ENCODE measurements at places on chromosomes 13 and 19.

GRCh38 chr13:42327725-42328124 is 55.8 kb downstream of the AKAP11 start:
- DNase-seq = no peak

DNA sequence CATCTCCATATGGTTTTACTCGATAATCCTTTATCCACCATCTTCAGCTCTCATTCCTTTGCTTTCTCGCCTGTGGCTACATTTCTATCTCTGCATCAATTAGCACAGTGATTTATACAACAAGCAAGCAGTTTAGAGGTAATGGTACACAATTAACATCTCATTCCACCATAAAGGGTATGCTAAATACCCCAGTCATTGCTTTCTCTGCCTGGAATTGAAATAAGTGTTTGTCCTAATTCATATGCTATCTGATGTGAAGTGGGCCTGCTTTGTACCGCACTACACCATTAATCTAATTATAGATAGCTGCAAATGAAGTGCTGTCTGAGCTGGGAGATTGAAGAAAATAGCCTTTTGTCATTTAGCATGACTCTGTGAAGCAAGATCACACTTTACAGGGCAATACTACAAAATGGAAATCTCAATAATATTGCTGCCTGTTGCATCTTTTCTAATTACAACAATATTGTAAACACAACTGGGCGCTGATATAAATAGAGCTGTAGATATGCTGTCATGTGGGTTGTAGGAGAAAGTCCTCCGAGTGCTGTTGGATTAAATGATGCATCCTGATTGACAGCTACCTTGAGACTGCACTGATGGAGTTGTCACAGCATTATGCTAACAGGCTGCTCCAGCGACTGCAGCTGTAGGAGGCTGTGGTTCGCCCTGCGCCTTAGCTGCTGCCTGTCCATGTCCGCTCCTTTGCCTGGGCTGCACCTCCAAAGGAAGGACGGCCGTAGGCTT is 78.2 kb downstream of the GGACT start:
- no peak for DNase-seq

DNA sequence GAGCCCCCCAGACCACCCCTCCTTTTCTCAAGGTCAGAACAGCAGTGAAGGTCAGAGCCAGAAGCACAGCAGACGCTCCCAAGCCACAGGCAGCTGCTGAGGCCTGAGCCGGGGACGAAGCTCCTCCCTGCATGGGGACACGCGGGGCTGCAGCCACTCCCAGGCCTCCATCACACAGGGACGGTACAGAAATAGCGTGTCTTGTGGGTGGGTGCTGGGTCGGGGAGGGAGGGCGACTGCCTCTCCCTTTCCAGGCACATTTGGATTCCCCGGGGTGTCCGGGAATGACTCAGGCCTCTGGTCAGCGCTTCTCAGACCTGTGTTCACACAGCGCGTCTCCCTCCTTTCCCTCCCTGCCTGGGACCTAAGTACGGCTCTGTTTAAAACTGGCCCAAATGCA is 33.2 kb downstream of the RASA3 start:
- peak; percentile 86 for DNase-seq

DNA sequence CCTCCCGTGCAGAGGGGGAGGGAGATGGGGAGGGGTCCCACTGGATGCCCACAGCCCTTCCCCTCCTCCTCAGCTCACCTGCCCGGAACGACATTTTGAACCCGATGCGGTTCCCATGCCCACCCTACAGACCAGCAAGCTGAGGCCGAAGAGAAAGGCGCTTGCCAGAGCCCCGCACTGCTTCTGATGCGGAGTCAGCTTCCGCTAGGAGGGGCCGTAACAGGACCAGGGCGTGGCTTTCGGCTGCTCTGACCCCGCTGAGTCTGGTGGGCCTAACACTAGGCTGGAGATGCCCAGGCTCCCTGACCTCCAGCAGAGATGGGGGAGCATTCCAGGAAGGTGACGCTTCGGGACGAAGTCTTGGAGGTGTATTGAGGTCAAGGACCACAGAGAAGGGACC is 6.7 kb downstream of the ONECUT3 start:
- no peak for DNase-seq

GRCh38 chr13:31199849-31200636 is at the start of gene B3GLCT:
Gene B3GLCT, plus strand, starts transcription at chr13:31199975. Its CDS starts 110 bp downstream, at chr13:31200085.
- DNase-seq = peak; percentile 87

DNA sequence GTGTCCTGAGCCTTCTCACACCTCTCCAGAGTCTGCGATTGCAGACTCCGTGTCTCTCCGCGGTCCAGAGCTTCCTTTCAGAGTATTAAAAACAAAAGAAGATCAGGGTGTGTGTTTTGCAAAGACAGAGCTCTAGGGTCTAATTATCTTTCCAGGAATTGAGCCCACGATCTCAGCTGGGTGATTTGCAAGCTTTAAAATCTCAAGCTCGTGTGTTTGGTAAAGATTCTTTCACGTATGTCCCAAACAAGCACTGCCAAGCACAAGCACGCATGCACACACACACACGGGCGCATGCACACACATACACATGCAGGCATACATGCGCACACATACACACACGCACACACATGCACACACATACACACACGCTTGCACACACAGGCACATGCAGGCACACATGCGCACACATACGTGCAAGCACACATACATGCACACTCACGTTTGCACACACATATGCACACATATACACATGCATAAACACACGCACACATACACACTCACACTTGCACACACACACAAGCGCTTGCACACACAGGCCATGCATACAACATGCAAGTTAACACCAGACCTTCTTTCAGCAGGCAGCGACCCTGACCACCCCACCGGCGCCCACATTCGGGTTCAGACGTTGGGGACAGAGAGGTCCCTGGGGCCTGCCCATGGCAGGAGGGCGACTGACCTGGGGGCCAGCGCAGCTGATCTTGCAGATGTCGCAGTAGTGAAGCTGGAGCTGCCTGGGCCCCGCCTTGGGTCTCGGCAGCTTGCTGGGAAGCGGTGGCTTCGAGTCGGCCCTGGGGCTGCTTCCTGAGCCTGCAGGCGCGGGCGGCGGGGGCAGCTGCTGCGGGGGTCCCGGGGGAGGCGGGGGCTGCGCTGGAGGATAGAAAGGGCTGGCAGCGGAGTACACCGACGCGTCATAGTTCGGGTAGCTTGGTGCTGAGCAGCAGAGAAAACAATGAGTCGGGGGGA is 37.9 kb downstream of the ZFR2 start:
- no peak for DNase-seq

GRCh38 chr13:79593641-79594275 is 112.8 kb downstream of the NDFIP2 start:
- no peak for DNase-seq

- DNase-seq = no peak
These were observed 6.4 kb upstream of the TBXA2R start for GRCh38 chr19:3612901-3613741.

GRCh38 chr13:84659359-84659661 is 777.0 kb upstream of the SLITRK1 start:
- no peak for DNase-seq

- no peak for DNase-seq
These were observed 65.7 kb downstream of the ZNF536 start for GRCh38 chr19:30437869-30438268.

DNA sequence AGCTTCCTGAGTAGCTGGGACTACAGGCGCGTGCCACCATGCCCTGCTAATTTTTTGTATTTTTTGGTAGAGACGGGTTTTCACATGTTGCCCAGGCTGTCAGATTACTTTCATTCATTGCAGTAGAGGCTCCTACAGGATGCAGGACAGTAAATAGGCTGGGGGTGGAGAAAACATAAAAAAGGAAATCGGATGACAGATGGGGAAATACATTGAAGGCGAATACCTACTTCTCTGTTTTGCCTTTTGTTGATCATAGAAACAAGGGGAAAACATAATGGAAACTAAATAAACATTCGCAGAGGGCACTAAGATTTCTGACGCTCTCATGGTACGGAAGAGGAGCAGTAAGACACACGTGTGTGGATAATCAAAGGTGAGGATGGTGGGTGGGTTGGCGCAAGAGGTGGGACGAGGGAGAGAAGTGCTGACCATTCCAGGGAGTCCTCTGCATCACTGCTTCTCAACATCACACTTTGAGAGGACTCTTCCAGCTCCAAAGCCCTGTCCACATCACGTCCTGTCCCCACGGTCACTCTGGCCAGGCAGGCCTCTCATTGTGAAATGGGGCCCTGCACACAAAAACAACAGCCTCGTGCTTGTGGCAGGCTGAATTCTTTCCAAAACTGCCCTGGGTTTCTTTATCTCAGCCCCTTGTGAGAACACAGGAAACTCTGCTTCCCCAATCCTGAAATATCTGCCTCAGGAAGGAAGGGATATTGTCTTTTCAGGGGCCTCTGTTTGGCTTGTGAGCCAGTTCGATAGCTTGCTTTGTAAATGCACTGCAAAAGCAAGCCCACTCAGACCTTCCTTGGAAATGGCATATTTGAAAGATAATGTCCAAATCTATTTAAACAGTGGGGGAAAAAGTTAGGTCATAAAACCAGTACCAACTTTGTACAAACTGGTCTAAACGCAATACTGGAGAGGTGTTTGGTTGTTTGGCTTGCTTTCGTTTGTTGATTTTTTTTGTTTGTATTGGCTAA is 188.5 kb downstream of the FOXO1 start:
- peak; percentile 34 for DNase-seq

DNA sequence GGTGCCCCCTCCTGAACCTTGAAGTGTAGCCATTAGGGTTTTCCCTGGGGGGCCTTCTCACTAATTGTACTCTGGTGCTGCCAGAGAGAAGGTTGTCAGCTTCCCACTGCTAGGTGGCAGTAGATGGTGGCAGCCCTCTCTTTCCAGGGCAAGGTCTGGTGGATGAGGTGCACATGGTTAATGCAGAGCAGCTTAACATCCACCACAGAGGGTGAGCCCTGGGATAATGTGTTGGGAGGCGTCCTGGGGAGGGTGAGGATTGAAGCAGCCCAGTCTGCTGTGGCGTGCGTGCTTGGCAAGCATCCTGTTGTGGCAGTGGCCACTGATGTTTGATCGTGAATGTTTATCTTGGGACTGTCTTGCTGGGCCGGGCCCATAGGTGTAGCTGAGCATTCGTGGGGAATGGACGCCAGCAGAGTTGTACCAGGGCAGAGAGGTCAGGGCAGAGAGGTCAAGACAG is 5.8 kb downstream of the EGLN2 start:
- DNase-seq = no peak

DNA sequence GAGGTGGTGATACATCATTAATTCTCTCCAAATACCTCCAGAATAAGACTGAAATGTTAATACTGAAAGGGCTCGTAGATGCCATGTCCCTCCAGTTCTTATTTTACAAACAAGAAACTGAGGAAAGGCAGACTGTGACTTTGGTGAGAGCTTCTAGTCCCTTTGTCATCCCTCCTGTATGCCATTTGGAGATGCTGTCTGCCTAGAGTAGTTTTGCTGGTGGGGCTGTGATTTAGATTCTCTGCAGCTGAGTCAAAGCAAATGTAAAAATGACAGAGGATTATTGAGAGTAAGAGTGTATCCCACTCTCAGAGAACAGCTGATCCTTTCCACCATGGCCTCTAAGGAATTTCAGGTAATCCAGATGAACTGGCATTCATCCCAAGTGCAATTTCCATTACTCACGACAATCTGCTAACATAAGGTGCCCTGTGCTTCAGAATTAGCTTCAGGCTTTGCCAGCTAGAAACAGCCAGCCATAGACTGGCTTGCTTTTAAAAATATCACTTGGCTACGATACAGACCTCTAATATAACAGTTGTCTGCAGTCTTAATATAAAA is 16.8 kb downstream of the PABPC3 start:
- DNase-seq = no peak

DNA sequence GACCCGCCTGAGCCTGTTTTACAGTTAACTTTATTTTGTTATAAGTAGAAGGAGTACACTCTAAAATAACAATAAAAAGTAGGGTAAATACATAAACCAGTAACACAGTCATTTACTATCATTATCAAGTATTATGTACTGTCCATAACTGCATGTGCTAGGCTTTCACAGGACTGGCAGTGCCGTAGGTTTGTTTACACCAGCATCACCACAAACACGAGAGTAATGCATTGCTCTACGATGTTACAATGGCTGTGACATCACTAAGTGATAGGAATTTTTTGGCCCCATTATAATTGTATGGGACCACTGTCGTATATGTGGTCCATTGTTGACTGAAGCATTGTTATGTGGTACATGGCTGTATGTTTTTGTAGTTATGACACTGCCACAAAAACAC is 41.3 kb upstream of the SLC7A9 start:
- no peak for DNase-seq

GRCh38 chr13:92743992-92744391 is 482.6 kb upstream of the GPC6 start:
- no peak for DNase-seq

DNA sequence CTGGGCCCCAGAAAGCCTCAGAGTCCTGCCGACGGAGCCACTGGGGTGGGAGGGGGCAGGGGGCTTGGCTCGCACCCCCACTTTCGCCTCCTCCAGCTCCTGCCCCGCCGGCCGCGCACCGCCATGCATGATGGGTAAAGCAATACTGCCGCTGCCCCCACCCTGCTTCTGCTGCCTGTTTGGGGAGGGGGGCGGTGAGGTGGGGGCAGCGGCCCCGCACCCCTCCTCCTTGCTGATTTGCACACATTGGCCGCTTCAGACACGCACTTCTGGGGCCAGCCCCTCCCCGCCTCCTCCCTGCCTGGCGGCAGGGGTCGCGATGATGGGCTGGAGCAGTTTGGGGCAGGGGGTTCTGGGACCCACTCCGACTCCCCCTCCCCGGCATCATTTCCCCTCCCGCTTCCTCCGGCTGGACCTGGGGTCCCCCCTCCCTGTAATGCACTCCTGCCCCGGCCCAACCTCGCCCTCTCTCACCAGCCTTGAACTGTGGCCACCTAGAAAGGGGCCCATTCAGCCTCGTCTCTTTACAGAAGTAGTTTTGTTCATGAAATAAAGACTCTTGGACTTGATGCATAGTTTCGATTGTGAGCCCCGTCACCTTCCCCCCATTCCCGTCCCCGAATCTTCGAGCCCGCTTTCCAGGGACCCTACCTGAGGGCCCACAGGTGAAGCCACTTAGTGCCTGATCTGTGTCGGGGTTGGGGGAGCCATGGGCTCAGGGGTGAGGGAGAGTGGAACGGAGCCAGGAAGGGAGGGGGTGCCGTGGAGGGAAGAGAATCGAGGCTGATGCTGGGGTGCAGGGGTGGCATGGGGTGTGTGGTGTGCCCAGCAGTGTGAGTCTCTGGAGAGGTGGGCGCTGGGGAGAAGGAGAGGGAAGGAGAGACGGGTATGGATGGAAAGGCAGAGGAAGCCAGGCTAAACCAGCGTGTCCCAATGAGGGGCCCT is 1.4 kb upstream of the HPN start:
- peak; percentile 25 for DNase-seq

- no peak for DNase-seq
These were observed 2.9 kb upstream of the FRY start for GRCh38 chr13:32028711-32029110.

- no peak for DNase-seq
These were observed 19.7 kb upstream of the ERCC5 start for GRCh38 chr13:102825921-102826706.

DNA sequence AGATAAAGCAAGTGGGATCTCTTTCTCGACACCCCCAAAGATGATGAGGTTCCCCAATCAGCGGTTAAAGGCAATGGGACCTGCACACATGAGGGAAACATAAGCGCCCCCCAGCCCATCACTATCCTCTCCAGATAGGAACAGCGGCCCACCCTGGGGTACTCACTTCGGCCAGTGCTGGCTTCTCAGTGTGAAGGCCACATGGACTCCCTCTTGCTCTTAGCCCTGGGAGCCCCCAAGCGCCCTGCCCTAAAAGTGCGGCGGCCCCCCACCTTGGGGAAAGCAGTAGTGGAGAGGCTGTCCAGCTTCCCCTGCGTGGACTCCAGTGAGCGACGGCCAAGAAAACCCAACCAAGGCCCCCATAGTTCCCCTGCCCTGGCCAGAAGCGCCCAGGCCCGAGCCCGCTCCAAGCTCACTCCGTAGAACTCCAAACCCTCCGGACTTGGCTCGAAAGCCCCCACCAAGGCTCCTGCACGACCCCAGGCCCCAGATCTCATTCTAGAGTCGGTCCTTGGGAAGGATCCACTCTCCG is 1.0 kb downstream of the CACNA1A start:
- DNase-seq = no peak
